ENCODE measurements at places on chromosomes 1 and 21. TPM values are rescaled to one million over a fixed set of nuclear protein-coding genes. Genes with fewer than 3 reads are reported as not detected.
A peak's percentile ranks its signal among the peaks of the same experiment; 100 is the strongest.

GRCh38 chr1:236147068-236147467 lies 4.7 kb downstream of the GPR137B start:
- DNase-seq = peak; percentile 70

SPAG17 gene
- not detected for total RNA-seq

GRCh38 chr1:47186267-47187185 lies 3.3 kb downstream of the PDZK1IP1 start:
- DNase-seq = no peak

DNA sequence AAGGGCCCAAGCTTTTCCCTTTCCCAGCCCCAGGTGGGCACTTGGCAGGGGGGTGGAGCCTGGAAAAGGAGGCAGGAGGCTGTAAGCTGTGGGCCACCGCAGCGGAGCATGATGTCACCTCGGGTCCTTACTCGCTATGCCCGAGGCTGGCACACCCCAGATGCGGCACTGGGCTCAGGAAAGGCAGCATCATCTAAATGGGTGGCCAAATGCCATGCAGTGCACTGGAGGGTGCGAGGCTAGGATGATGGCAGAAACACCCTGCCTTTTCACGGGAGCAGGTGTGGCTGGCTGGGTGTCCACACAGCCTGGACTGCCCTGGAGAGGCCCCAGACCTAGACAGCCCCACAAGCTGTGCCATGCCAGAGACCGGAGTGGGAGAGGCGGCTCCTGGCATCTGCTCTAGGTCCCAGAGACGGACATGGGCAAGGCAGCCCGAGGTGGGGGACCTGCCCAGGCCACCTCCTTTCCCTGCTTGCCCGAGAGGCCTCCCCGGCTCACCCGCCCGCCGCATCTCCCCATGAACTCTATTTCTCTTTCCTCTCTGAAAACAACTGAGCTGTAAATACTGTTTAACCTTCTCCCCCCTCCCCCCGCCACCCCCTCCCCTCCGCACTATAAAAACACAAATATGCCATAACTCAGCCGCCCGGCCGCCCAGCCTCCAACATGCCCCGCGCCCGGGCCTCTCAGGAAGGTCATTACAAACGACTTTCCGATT lies 124.7 kb downstream of the CASZ1 start:
- no peak for DNase-seq

SAMD11 gene
- total RNA-seq = 73.8 TPM

- no peak for DNase-seq
Observed at GRCh38 chr1:183808296-183809027, 3.5 kb downstream of the RGL1 start.

NUP210L gene
- total RNA-seq = 0.19 TPM

- no peak for DNase-seq
Observed at GRCh38 chr1:233439721-233440120, 112.2 kb downstream of the MAP3K21 start.

ACTL8 gene
- not detected for total RNA-seq

DNA sequence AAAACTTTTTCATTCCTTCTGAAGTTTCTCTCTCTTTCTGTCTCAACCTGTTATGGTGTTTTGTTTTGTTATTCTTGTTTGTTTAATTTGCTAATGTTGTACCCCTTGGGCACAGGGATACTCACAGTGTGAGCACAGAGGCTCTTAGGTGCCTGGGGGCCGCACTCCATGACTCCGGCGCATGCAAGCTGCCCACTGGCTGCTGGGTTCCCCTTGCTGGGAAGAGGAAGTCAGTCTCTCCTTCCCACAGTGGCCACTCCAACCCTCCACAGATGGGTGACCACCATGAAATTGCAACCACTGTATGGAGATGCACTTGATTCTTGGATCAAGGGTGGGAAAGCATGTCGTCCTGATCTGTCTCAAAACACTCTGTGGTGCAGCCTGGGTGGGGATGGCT lies 4.6 kb upstream of the CD1A start:
- DNase-seq = no peak

ZNF593 gene
- 22.4 TPM for total RNA-seq

DNA sequence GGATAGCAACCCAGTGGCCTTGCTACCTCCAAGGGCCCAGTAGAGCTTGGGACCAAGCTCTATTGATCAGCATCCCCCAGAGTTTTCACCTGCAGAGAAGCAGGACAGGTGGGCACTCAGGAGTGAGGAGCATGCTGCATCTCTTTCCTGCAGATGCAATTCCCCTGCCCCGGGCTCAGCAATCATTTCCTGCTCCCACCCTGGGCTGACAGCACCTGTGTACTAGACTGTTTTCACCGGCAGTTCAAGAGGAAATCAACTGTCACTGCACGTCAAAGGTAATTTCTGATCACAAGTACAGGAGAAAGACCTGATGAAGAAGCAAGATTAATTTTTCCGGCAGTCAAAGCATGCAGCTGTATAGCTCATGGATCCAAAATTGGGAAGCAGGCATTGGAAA lies 8.8 kb upstream of the NT5C1A start:
- DNase-seq = peak; percentile 32

PLA2G2C gene
- total RNA-seq = not detected

GRCh38 chr1:218330043-218330623 lies 15.0 kb upstream of the TGFB2 start:
- DNase-seq = no peak

GRCh38 chr1:212291505-212292134 lies 6.4 kb downstream of the PPP2R5A start:
- DNase-seq = no peak

POU3F1 gene
- 1.6 TPM for total RNA-seq

DNA sequence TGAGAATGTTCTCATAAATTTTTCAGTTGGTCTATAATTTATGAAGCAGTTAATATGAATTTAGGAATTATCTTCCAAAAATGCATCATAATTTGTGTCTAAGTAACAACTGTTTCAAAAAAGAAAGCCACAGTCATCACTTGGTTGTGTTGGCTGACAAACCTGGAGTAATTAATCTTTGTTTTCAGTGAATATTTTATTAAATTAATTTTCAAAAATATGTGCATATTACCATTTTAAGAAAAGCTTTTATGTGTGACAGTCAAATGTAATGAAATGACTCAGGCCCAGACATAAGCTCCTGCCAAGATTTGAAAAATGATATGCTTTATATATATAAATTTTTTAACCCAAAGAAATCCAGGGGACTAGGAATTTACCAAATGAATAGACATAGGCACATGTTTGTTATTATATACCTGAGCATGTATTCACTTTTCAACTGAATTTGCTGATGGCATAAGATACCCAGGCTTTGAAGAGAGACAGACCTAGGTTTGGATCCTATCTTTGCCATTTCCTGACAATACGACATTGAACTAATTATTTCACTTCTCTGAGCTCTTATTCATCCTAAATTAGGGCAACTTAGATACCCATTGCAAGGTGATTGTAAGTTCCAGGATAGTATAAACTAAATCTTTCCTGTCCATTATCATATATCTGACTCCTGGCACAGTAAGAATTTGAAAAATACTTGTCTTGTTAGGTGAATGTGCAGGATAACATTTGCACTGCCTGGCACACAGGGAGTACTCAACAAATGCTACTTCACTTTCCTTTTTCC lies 729.5 kb upstream of the ADGRL2 start:
- no peak for DNase-seq

DNA sequence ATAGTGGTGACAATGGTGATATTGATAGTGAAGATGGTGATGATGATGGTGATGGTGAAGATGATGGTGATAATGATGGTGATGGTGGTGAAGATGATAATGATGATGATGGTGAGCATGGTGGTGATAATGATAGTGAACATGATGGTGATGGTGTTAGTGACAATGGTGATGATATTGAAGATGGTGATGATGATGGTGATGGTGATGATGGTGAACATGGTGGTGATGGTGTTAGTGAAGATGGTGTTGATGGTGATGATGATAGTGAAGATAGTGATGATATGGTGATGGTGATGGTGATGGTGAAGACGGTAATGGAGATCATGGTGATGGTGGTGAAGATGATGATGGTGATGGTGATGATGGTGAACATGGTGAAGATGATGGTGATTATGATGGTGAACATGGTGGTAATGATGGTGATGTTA lies 259.2 kb downstream of the MATN1 start:
- DNase-seq = no peak

DNA sequence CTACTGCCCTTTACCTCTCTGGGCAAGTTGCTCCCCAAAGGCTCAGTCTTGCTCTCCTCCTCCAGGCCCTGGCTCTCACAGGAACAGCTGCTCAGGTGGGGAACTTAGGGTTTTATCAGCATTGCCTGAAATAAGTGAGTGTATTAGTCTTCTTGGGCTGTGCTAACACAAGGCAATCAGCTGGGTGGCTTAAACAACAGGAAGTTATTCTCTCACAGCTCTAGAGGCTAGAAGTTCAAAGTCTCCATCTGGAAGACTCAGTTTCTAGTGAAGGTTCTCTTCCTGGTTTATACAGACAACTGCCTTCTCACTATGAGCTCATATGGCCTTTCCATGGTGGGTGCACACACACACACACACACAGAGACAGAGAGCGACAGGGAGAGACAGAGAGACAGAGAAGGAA lies 2.8 kb upstream of the CD1C start:
- DNase-seq = no peak

TTC39A gene
- 1.4 TPM for total RNA-seq

RPE65 gene
- not detected for total RNA-seq

- peak; percentile 91 for DNase-seq
Observed at GRCh38 chr21:45403825-45404729, 888 bp upstream of the COL18A1 start.

GRCh38 chr1:66598670-66599069 lies 64.7 kb downstream of the SGIP1 start:
- no peak for DNase-seq

GPR37L1 gene
- not detected for total RNA-seq

DNA sequence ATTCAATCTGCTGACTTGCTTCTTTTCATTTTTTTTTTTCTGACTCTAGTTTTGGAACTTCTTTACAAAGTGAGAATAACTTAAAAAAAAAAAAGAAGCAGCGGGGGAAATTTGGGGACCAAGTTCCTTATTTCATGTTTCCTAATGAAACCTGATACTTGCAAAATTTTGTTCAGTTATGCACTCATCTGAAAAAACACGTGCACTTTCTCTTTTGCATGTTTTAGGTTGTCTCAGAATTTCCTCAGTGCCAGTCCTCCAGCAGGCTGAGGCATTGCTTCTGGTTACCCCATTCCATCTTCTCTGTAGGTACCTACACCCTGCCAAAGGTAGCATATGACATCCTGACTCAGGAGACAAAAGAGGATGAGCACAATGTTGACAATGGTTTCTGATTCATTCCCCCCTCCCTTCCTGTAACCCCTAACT lies 299.7 kb downstream of the GRIK1 start:
- DNase-seq = no peak

- DNase-seq = no peak
Observed at GRCh38 chr1:227790868-227791267, 24.6 kb upstream of the PRSS38 start.

DNA sequence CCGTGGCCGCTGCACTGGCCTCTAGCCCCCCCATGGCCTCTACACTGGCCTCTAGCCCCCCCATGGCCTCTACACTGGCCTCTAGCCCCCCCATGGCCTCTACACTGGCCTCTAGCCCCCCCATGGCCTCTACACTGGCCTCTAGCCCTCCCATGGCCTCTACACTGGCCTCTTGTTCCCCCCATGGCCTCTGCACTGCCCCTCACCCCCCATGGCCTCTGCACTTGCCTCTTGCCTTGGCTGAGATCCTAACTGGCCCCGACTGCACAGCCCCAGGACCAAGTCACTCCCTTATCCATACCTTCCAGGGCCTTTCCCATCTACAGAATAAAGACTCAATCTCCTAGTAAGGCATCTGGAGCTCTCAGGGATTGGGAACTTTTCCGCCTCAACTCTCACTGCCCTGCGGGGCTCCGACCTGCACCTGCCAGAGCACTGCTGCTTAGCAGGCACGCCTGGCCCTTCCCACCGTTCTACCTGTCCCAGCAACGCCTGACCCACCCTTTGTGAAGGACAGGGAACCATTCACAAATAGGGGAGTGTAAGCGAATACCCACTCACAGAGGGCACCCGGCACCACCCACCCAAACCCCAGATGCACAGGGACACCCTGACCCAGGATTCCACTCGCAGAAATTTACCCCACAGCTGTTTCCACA lies 38.8 kb downstream of the ACOT7 start:
- DNase-seq = no peak

PUSL1 gene
- 22.3 TPM for total RNA-seq

- DNase-seq = no peak
Observed at GRCh38 chr21:27173053-27173452, 206.2 kb upstream of the ADAMTS5 start.

DNA sequence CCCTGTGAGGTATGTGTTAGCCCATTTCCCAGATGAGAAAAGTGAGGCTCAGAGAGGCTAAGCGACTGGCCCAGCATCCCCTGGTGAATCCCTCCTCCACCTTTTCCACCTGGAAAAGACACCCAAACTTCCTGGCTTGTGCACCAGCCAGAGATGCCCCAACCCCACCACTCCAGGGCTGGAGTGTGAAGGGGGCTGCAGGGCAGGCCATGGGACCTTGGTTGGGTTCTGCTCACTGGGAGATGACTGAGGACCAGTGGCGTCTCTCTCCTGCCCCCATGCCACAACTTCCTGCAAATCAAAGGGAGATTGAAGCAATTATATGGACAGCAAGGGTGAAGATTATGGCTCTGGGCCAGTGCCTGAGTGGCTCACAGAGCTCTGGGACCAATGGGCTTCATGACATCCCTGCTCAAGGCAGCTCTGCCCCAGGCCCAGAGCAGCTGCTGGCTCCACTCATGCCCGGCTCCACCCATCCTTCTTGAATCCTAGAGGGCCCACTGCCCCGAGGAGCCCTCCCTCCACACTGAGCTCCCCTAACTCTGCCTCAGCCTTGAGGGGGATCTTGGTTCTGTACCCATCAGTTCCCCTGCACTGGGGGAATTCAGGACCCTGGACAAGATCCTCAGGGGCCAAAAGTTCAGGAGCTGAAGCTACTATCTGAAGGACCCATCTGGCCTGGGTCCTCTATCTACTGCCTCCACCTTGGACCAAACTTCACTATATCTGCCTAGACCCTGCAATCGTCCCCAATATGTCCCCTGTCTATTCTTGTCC lies 416.9 kb downstream of the PTPRU start:
- DNase-seq = no peak

GRCh38 chr1:108575375-108575774 lies 15.5 kb downstream of the EEIG2 start:
- DNase-seq = no peak

DNA sequence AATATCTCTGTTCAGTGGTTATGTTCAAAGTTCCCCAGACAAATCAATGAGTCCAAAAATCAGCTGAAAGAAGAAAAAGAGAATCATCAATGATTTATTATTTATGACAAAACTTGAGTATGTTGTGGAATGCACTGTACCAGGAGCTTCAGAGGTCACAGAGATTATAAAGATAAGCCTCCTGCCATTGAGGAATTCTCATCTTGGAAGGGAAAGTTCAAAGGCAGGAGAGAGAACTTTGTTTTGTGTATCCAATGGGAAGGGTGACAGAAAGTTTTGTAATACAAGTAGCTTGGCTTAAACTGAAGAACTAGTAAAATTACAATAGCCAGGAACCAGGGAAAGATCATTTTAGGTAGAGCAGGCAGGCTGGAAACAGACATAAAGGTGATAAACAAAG lies 367.7 kb downstream of the VAV3 start:
- no peak for DNase-seq

GRCh38 chr1:40860706-40861223 lies 1.4 kb downstream of the CITED4 start:
- DNase-seq = no peak

GRCh38 chr1:5950994-5951785 lies 41.0 kb downstream of the NPHP4 start:
- no peak for DNase-seq
